Central memory CD4-positive, alpha-beta T cell (primary cell): ENCODE measurements at places on chromosomes 7 and 10.

- DNase-seq, result no peak
Measured at GRCh38 chr7:44112997-44113763, 9.0 kb downstream of the AEBP1 start.

- no peak for DNase-seq
Measured at GRCh38 chr10:108049668-108050067, 885.2 kb upstream of the SORCS1 start.

GRCh38 chr10:55369670-55370420 is 568.8 kb upstream of the PCDH15 start:
- DNase-seq, result no peak

- no peak for DNase-seq
Measured at GRCh38 chr7:51304729-51305128, 11.9 kb downstream of the COBL start.

DNA sequence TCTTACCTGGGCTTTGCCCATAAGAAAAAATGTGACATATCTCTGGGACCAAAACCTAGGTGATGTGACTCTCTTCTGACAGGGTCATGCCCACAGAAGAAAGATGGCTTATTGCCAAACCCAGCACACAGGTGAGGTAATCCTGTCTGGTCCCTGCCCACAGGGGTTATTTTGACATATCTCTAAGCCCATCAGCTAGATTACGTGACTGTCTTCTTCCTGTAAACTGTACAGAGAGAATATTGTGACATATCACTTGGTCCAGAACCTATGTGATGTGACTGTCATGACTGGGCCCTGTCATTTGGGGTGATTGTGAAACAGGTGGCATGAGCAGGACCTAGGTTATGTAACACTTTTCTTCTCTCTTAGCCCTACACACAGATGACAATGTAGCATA is 48.8 kb upstream of the ZNF680 start:
- DNase-seq, result peak; percentile 1

- DNase-seq, result no peak
Measured at GRCh38 chr7:142379201-142379885, 121.5 kb upstream of the PRSS58 start.

- DNase-seq, result no peak
Measured at GRCh38 chr7:28177836-28178235, 2.8 kb downstream of the JAZF1 start.

- DNase-seq, result no peak
Measured at GRCh38 chr10:102236006-102236405, 5.3 kb downstream of the PITX3 start.

GRCh38 chr10:60283397-60283796 is 106.3 kb downstream of the ANK3 start:
- DNase-seq, result no peak

- DNase-seq, result no peak
Measured at GRCh38 chr7:134246347-134246746, 70.4 kb downstream of the SLC35B4 start.

DNA sequence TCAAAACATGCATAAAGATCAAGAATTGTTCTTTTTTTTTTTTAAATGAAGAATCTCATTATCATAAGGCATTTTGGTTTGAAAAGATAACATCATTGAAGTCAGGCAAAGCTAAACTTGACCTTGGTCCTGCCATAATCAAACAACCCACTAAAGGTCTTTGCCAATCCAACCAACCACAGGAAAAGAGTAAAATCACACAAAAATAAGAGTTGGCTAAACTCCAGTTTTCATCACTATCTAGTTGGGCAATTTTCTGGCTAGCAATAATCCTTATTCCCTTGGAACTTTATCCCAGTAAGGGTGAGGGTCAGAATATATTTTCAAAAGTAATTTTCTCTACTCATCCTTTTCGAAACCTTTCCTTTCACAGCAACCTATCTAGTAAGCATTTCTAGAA is 62.4 kb downstream of the HIBADH start:
- DNase-seq, result no peak

DNA sequence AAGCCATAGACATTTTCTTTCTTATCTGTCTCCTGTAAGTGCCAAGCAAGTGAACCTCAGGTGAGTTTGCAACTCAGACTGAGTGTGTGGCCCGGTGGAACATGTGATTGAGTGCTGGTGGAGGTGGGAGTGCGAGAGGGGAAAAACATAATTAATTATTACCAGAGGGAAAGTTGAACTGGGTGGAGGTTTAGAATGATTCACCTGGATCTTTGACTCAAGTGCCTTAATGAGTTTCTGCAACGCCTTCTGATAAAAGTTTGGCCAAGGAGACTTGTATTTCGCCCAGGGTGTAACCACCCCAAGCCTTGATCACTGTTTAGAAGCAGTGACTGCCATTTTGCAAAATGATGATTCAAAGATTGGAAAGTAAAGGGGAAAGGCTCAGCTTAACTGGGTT is 513.9 kb downstream of the GATA3 start:
- no peak for DNase-seq

DNA sequence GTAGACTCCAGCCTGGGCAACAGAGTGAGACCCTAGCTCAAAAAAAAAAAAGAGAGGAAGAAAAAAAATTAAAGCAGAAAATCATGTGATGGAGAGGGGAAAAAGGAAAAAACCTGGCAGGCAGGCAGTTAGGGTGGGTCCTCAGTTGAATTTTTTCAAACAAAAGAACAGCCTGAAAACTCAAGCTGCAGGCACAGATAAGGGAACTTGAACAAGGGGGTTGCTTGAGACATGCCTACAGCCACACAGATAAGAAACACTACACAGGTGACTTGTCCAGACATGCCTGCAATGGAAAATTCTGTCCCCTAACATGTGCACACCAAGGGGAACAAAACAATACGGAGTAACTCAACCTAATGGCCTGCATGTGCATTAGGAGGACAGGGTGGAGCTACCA is 19.2 kb downstream of the VIM start:
- no peak for DNase-seq

- no peak for DNase-seq
Measured at GRCh38 chr10:34651416-34652195, 163.5 kb downstream of the PARD3 start.

GRCh38 chr7:123397746-123398338 is 136.6 kb downstream of the IQUB start:
- DNase-seq, result no peak

DNA sequence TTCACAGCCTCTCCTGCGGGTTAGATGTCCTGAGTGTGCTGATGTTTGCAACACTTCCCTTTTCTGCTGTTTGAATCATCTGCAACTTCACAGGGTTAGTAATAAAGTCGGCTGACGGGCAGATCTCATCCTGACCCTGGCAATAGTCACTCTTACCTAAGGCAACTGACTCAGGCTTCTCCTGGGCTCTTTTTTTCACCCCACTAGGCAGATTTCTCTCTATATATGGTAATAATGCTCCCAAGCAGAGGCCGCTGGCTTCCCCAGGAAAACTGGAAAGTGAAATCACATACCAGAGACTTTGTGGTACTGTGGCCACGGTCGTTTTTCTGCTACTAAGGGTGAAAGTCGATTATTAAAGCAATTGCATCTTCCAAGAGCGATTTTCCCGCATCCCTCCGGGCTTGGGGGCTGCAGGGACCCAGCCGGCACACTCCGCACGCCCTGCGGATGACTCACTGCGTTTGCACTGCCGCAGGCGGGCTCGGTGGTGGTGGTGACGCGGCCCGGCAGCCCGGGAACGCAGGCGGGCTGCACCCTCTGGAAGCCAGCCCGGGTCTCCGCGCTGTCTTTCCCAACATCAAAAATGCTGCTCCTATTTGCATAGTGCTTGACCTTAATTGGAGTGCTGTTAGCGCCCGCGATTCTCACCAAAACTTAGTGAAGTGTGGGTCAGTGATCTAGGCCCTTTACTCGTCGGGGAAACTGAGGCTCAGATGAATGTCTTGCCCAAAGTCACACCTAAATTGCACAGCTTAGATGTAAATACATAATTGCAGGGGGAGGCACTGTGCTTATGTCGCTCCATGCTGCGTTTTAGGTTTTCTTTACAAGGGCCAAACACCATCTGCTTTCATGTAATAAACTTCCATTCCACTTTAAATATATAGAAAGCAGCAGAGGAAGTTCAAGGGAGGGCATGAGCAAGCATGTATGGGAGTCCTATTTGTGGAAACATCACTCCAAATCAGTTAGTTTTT is 47.6 kb upstream of the ITGB1 start:
- no peak for DNase-seq

- no peak for DNase-seq
Measured at GRCh38 chr10:16105082-16105481, 244.8 kb upstream of the MINDY3 start.

GRCh38 chr7:42893346-42894240 is 18.3 kb downstream of the C7orf25 start:
- DNase-seq, result no peak

DNA sequence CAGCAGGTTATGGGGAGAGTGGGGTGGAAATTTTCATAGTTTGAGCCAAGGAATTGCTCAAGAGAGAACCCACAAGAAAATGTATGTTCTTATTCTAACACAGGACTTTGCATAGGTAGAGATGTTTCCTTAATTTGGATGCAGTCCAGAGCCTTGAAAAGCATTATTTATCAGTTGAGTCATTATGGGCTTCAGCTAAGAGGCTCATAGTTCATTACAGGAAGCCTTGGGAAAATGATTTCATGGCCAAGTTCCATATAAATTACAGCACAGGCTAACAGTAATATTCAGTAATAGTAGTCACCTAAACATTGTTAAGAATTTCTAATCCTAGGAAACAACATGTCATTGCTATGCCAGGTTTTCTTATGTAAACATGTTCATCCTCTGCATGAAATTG is 131.1 kb upstream of the PTPRZ1 start:
- DNase-seq, result no peak

GRCh38 chr10:112631501-112632400 is 184.7 kb downstream of the VTI1A start:
- DNase-seq, result no peak

- DNase-seq, result no peak
Measured at GRCh38 chr10:70437721-70438120, 3.8 kb downstream of the NODAL start.

DNA sequence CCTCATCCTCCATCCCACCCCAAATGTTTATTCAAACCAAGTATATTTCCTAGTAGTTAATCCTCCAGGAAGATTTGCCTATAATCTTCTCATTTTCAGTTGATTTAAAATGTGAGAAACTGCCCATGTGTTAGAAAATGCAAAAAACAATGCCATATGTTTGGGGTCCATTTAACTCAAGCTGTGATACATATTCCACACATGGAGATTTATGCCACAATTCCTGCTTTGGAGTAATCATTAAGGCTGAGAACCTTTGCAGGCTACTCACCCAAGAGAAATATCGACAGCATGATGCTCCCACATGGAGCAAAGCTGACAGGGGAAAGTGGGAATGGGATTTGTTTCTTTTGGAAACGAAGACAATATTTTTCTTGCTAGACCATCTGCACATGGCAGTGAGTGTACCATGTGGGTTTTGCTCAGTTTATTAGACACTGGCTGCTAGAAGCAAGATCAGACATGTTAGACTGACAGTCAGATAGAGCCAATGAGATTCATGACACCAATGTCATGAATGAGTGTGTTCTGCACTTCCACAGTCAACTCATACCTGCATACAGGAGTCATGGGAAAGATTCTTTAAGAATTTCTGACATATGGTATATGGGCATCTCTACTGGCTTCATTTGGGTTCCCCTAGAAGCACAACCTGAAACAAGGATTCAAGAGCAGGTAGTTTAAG is 3.4 kb upstream of the GRM8 start:
- DNase-seq, result no peak

DNA sequence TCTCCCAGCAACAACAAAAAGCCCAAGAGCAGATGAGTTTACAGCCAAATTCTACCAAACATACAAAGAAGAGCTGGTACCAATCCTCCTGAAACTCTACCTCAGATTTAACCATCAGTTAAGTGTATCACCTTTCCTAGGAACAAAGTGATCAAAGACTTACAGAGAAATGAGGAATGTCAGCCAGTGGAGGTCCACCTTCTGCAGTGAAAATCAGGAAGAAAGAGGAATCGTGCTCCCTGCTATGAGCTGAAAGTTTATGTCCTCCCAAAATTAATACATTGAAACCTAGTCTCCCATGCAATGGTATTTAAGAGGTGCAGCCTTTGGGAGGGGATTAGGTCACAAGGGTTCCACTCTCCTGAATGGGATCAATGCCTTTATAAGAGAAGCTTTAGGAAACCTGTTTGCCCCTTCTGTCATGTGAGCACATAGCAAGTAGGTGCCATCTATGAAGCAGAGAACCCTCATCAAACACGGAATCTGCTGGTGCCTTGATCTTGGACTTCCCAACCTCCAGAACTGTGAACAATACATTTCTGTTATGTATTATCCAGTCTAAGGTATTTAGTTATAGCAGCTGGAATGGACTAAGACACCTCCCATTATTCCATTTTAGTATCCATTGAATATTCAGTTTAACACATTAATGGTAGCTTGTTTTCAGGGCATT is 139.0 kb upstream of the FZD8 start:
- DNase-seq, result no peak

DNA sequence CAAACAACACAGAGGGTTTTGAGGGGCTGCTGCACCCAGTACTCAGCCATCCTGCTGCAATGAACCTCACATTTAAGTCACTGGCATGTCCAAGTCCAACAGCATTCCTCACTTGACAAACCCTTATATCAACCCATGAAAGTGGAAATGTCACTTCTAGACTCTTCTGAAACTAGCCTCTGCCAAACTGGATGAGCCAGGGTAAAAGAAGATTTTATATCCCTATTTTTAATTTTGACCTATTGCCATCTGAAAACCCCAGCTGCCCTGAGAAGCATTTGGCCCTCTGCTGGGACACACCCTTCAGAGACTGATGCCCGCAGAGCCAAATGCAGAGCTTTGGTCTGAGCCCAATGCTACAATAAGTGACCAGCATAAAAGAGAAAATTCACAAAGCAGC is 201.1 kb downstream of the ANK3 start:
- no peak for DNase-seq

- no peak for DNase-seq
Measured at GRCh38 chr10:32144817-32145688, 88.8 kb upstream of the KIF5B start.

- DNase-seq, result no peak
Measured at GRCh38 chr7:114099337-114099736, 180.5 kb upstream of the PPP1R3A start.

DNA sequence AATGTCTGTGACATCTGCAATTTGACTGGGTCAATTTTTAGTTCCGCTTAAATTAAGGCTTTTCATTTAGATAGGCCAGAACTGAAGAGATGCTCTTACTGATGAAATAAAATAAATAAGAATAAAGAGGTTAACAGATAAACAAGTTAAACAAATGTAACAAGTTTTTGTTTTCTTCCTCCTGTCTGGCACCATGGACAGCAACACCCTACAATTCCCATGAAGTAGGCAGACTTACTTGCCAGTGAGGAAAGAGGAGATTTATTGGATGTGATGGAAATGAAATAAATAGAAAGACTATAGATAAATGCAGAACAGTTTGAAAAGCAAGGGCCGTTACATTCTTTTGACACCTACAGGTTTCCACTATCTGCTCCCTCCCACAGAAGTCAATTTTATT is 118.5 kb downstream of the AMPH start:
- no peak for DNase-seq

- no peak for DNase-seq
Measured at GRCh38 chr10:62108759-62109586, 159.7 kb downstream of the RTKN2 start.
